NCI-H526 (cell line): ENCODE measurements at places on chromosomes 12 and 14.

DNA sequence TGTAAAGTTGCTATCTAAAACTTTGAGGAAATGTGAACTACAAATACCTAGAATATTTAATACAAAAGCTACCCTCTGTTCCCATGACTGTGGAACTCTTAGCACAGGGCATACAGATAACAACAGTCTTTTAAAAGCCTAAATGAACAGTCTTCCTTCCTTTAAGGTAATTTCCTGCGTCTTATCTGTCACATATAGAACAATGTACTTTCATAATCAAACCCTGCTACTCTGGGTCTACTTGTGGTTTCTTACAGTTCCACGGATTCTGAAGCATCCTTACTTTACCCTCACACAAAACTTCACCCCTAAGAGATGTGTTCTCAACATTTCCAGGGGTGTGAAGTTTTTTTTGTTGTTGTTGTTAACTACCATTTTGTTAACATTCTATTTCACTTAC lies 5.1 kb downstream of the PKP2 start:
- DNase-seq: no peak

GRCh38 chr14:58701604-58702003 lies 63.8 kb downstream of the DACT1 start:
- DNase-seq: no peak

DNA sequence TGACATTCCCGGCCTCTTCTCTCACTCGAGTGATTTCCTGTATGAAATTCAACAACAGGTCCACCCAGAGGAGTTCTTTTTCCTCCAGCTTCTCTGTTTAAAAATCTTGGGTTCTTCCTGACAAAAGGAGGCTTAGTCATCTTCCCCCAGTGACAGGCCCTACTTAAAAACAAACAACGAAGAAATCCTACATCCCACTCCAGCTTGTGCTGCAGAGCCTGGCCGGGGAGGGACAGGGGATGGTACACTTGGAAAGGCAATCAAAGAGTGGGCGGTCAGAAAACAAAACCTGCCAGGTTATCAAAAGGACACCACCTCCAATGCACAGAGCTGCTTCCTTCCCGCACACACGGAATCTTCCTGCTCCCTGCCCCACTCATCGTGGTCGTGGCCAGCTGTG lies 101.3 kb downstream of the CACNA1C start:
- no peak for DNase-seq

GRCh38 chr14:85115921-85116320 lies 414.0 kb upstream of the FLRT2 start:
- DNase-seq: no peak

- DNase-seq: no peak
Observed at GRCh38 chr12:33649992-33650391, 210.4 kb upstream of the SYT10 start.

DNA sequence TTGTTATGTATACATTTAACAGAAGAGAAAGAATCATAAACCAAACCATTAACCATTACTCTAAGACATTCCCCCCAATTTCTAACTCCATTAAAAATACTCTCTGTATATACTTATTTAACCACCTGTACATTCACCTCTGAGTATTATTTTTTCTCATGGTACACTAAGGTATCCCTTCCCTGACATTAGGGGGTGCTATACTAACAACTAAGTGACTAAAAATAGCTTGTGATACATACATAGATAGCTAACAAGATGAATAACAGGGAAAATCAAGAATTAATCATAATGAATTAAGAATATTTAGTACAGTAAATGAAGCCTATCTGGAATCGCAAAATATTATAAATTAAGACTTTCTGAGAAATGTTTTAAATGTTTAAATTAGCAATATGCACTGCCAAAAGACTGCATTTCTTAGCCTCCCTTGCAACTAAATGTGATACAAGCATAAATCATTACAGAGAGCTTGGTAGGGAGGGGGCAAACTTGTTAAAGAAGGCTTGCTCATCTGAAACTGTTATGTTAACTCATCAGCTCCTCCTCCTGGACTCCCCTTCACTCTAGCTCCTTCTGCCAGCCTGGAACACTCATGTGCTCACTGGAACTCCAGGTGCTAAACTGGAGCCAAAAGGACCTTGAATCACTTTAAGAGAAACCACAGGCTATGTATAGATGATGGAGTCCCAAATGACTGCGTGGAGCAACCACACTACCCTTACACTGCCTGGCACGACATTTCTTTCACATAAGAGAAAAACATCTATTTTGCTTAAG lies 14.9 kb downstream of the C2CD5 start:
- no peak for DNase-seq

DNA sequence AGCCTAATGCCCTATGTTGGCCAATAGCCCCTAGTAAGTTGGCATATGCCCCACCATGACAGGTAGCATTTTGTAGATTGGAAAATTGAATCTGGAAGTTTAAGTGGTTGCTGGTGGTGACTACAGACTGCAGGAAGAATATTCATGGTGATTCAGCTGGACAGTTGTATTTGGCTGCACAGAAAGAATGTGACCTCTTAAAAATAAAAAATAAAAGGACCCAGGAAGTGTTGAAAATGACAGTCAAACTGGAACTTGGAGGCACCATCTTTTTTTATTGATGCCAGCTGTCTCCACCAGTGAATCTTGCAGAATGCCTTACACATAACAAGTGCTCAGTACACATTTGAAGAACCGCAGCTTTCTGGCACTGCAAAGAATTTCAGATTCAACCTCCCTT lies 73.9 kb downstream of the PRMT8 start:
- DNase-seq: no peak
